ENCODE measurements at places on chromosomes 6 and 20.

- DNase-seq, result no peak
Measured at GRCh38 chr6:151027936-151028838, 162.7 kb downstream of the MTHFD1L start.

GRCh38 chr20:62832951-62833391 lies 16.1 kb downstream of the COL9A3 start:
- no peak for DNase-seq

- no peak for DNase-seq
Measured at GRCh38 chr6:26311012-26311384, 54.0 kb upstream of the BTN3A2 start.

- no peak for DNase-seq
Measured at GRCh38 chr20:21862956-21863355, 157.5 kb downstream of the PAX1 start.

- no peak for DNase-seq
Measured at GRCh38 chr6:51885957-51886356, 201.5 kb downstream of the PKHD1 start.

DNA sequence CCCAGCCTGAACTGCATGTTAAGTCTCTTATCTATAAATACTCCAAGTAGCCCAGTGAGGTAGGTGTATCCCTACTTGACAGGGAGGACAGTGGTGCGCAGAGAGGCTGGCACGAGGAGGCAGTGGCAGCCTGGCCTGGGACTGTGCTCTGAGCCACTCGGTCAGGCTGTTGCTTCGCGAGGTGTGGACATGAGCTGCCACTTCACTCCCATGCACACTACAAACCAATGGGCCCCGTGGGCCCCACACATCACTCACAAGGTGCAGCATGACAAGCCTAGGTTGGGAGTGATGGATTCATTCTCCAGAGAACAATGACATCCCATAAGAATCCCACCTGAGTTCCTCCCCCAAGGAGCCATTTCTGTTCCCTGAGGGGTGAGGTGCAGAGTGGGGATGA lies 54.9 kb downstream of the TMEM242 start:
- DNase-seq, result no peak

DNA sequence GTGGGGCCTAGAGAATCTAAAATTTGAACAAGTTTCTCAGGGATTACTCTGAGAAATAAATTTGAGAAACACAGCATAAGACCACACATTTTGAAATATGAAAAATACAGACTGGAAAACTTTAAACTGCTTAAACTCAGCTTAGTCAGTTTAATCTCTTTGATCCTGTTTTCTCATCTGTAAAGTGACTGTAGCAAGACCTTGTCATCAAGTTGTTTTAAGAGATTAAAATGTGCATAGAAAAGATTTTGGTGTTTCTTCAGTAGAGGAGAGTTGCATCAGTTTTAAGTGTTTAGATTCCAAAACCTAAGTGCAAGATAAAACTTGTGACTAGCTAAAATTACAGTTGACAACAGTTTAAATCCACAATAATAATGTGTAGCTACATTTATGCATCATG lies 8.1 kb upstream of the BCKDHB start:
- DNase-seq, result no peak

DNA sequence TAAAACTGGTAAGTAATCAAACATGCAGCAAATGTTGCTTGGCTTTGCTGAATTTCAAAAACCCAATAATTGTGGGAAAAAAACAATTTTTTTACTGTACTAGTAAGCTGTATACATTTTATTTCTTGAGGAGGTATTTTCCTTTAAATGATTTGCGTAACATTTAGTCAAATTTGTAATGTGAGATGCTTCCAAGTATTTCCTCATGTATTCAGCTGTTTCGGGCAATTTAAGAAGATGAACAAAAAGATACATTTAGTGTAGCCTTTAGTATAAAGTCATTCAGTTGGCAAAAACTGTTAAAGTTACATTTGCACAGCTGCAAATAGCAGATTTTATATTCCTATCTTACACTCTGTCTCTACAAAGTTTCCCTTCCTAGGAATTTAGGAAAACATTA lies 186.1 kb upstream of the SCGN start:
- no peak for DNase-seq

DNA sequence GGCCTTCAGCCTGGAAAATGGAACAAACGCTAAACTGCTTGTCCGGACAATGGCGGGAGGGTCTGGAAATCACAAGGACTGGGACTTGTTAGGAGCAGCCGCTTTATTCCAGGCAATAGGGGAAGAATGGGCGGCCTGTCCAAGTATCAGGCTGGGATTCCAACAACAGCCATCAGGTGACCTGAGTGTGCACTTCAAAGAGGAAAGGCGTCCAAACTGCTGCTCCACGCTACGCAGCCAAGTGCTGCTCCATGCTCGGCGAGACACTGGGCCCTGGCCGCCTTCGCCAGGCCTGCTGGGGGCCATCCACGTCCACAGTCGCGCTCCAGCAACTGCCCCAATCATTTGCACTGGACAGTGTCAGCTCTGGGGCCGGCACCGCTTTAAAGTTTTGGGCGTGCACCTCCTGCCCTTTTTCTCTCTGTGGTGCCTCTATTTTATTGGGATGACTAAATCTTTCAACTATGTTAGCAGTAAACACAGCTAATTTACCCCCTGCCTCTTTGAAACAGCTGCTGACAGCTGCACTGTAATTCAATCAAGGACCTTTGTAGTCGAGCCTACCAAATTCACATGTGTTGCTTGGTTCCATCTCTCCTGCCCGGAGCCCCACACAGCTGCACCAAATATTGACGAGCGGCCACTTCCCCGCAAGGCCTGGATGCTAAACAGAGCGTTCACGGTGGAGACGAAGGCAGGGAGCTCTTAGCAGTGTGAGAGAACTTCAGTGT lies 98.3 kb downstream of the BMP7 start:
- DNase-seq, result peak; percentile 46

GRCh38 chr6:110878751-110879522 lies 4.4 kb downstream of the AMD1 start:
- no peak for DNase-seq

Measured in HTR-8/SVneo (cell line).